Hypothalamus (tissue), 51 donors: ENCODE measurements at places on chromosomes 5 and 9.

GRCh38 chr5:40437452-40437861, 242.3 kb upstream of the PTGER4 start:
- no peak for DNase-seq

DNA sequence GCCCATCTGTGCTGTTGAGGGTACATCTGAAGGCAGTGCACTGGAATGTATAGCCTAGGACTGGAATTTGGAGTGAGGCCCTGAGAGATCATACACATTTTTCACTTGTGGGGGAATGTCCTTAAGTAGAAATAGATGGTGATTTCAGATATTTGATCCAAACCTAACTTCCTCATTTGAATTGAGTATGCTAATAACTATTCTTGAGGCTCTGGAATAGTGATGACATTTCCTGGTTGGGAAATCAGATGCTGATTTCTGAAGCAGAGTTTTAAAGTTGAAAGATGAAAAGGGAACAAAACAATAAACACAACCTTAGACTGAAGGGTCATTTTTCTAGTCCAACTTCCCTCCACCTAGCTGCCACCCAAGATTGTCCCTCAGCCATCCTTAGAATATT, 163.0 kb upstream of the CCDC152 start:
- no peak for DNase-seq

GRCh38 chr9:87517732-87518131, 20.1 kb downstream of the DAPK1 start:
- DNase-seq = no peak

DNA sequence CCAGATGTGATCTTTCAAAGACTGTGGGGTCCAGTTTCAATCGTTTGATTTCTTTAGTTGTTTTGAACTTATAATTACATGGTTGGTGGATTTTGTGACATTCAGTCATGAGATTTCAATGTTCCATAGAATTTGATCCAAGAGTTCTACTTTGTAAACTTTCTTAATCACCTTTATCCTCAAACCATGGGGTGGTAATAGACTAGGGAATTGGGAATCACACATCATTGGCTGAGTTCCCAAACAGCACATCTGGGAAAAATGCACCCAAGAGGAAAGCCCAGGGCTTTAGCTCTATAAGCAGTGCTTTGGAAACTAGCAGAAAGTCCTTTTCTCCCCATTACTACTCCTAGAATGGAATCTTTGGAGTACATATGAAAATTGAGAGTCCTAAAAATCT, 177.6 kb downstream of the NNT start:
- DNase-seq = no peak

DNA sequence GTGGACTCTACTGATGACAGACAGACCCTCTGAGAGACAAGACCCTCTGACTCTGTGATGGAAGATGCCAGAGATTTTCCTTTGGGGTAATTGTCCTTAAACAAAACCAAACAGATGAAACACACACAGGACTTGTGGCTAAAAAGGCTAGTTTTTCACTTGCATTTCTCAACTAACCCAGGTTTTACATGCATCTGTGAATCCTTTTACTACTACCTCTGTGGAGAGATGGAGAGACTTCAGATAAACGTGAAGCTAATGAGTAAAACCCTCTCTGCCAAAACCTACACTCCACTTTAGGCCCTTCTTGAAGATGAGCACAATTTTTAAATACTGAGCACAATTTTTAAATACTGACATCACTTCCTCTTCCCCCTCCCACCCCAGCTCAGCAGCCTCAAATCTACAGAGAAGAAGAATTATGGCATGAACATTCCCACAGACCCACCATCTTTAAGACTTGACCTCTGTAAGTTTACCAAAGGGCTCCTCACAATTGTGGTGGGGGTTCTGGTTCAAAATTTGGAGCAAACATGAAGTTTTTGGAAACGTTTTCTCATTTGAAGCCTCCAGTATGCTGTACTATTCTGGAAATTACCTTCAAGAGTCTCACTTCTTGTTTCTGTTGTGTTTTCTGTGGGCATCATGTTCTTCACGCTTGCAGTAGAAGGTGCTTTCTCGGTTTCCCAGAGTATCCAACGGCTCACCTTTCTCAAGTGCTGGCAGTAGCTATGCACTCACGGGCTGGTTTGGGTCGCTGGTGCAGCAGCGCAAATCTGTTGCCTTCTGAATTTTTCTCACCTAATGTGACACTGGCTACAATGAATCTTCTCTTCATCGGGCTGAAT, 42.7 kb downstream of the ACER2 start:
- no peak for DNase-seq

DNA sequence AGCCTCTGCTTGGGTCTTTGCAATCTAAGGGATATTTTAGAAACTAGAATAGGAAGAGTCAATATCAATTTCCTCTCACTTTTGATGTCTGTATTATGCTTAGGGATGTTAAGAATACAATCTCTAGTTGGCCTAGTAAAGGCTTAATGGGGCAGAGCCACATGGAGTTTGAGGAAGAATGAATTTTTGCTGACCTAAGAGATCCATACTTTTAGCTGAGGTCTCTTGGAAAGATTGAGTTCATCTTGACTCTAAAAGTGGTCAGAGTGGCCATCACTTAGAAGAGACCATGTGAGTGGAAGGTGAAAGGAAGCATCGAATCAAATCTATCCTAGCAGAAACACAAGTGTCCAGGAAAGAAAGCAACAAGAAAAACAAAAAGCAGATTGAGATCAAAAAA, 92.2 kb upstream of the SLC28A3 start:
- DNase-seq = no peak

- no peak for DNase-seq
Observed at GRCh38 chr9:109908459-109909390, 128.7 kb downstream of the PALM2AKAP2 start.

DNA sequence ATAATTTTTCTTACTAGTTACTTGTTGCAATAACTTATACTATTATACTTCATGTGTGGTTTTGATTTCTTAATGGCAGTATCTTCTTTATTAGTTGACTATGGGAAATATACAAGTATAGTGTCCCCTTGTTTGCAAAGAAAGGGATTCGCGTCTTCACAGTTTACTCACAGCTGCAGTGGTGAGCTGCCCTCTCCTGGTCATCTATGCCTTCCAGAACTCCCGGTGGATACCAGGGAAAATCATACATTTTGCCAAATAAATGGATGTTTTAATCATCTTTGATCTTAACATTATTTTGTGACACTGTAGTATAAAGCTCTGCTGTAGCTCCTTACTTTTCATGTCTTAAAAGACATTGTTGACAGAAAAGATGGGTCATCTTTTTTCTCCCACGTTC, 142.0 kb downstream of the ZCCHC7 start:
- no peak for DNase-seq

- DNase-seq = no peak
Observed at GRCh38 chr9:69174616-69175463, 763 bp downstream of the TJP2 start.

- no peak for DNase-seq
Observed at GRCh38 chr9:99466104-99466503, 244.0 kb downstream of the SEC61B start.

DNA sequence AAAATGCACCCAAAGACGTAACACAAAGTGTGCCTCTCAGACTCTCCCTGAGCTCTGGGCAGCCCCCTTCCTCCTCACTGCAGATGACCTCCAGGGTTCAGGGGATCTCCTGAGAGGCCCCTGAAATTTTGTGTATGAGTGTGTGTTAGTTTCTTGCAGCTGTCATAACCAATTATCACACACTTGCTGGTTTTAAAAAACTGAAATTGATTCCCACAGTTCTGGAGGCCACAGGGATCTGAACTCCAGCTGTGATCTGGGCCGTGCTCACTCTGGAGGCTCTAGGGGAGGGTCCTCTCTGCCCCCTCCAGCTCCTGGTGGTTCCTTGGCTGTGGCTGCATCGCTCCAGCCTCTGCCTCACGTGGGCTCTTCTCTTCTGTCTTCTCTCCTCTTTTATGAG, 58.8 kb downstream of the OLFM1 start:
- no peak for DNase-seq

GRCh38 chr9:130214776-130215340, 42.7 kb downstream of the NCS1 start:
- no peak for DNase-seq

GRCh38 chr9:103757062-103757461, 337.0 kb upstream of the SMC2 start:
- no peak for DNase-seq

- DNase-seq = no peak
Observed at GRCh38 chr5:95532415-95532814, 22.4 kb downstream of the SKIC3 start.
